ENCODE measurements at places on chromosomes 11 and 22.

- peak; percentile 62 for DNase-seq
Observed at GRCh38 chr22:22210375-22210774, 34.2 kb upstream of the VPREB1 start.

GRCh38 chr11:118791961-118792569 lies 1.1 kb upstream of the DDX6 start:
- peak; percentile 23 for DNase-seq

GRCh38 chr11:3222003-3222855 lies 3.6 kb upstream of the MRGPRG start:
- DNase-seq, result no peak

DNA sequence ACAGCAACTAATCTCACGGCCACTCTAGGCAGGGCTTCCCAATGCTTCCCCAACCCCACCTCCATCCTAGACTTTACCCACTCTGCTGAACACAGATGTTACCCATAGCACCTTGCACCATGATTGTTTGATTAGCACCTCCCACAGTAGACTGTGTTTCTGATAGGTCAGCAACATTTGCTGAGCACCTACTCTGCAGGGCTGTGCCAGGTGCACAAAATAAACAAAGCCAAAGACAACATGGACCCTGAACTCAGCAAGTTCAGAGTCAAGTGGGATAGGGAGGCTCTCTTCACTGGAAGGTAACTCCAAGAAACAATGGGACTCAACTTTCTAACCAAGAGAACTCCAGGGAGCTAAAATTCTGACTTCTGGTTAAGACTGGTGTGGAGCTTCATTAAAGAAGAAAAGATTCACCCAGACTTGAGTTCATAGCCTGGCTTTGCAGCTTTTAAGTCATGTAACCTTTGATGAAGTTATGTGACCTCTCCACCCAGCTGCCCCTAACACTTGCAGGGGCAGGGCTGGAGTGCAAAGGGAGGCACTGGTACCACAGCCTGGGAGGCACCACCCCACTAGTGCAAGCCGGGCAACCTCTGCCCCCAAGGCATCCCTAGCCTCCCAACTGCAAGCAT lies 6.7 kb upstream of the RTN4RL2 start:
- no peak for DNase-seq

DNA sequence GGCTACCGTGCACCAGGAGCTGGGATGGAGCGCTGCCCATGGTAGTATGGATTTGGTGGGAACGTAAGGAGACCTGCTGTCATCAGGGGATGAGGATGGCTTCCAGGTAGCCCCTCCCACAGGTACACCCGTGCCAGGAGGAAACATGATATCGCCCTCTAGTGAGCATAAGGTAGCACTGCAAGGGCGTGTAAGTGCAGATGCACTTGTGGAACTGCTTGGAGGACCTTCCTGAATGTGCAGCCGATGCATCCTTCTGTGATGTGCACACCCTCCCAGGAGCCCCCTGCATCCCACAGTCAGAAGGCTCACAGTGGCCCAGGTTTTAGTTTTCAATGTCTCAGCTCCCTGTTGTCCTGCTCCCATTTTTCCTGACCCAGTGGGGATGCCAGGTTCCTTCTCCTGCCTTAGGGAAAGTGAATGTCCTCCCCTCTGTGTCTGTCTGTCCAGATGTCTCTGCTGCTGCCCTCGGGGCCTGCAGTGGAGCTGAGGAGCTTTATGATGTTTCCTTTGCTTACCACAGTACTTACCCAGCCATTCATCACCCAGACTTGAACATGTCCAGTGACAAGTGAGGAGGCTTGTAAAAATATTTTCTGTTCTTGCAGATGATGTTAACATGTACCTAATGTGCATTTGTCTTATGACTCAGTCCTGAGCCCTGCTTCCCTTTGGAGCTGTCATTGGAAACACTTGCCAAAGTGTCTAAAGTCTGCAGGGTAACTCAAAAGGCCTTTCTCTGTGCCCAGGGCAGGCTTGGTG lies 49.2 kb downstream of the DBX1 start:
- peak; percentile 26 for DNase-seq

DNA sequence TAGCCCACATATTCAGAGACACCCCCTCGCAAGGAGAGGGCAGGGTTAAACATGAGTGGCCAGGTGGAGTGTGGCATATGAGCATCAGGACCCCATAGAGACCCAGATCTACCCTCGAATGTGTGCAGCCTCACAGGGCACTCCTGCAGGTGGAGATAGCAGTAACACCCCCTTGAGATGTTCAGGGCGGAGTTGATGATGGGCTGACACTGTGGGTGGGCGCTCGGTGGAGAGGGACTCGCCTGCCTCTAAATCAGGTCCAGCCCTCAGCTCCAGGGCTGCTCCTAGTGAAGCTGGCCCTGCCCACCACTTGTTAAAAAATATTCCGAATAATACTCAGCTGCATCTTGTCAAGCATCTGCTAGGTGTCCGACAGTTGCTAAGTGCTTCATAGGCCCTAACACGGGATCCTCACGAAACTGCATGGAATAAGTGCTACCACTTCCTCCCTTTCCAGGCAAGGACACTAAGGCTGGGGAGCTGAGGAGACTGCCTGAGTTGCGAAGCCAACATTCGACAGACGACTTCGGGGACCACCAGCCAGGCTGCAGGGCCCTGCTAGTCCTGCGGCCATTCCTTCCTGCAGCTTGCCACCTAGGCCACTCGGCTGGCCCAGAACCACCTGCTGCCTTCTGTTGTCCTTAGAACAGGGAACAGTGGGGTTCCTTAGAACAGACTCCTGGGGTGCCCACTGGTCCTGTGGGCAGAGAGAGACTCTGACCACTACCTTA lies 74.0 kb upstream of the WNT11 start:
- DNase-seq, result no peak

- DNase-seq, result no peak
Observed at GRCh38 chr11:12163181-12163941, 53.0 kb downstream of the MICAL2 start.

DNA sequence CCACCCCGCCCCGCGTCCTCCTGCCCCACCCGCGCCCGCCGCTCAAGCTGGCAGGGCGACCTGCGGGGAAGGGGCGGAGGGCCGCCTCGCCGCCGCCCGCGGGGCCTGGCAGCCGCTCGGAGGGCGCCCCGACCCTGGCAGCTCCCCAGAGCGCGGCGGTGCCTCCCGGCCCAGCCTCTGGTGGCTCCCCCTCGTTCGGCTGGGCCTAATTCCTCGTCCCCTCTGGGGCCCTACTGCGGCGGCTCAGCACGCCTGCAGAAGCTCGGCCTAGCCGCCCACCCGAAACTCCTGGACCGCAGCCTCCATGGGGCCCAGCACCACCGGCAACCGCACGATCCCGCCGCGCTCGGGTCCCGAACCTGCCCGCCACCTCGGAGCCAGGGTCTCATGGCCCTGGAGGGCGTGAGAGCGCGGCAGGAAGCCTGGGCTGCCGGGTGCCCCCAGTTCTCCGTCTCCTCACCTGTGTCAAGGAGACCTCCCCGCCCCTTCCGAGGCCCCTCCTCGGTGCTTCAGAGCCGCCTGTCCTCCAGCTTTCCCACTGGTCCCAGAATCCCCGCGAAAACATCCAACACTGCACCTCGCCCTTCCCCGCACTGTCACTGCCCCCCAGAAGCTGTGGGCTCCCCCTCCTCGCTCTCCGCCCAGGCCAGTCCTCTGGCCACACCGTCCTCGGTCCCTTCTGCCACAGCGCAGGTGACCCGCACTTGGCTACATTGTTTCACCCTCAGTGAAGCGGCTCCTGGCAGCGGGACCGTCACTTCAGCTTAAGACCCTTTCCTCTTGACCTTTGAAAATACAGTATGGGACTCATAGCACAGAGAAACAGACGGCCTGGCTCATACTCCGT lies 613 bp upstream of the GSC2 start:
- no peak for DNase-seq

- DNase-seq, result peak; percentile 66
Observed at GRCh38 chr22:37905534-37906363, at the start of gene MICALL1. MICALL1 (plus strand) TSS chr22:37906297; CDS start chr22:37906423, 126 bp downstream.

All from activated T-cell treated with anti-CD3 and anti-CD28 coated beads for 48 hours (primary cell).